GM23338 (cell line): ENCODE measurements at places on chromosomes 6 and 20.
A peak's percentile ranks its signal among the peaks of the same experiment; 100 is the strongest.

DNA sequence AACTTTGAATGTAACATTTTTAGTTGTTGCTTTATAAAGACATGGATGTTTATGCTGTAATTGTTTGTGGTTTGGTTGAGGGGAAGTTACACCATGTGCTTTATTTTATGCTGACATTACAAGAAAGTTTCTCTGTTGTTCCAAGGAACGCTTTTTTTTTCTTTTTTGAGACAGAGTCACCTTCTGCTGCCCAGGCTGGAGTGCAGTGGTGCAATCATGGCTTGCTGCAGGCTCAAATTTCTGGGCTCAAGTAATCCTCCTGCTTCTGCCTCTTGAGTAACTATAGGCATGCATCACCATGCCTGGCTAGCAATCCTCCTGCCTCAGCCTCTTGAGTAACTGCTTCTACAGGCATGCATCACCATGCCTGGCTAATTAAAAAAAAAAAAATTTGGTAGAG, 21.0 kb upstream of the IFNGR1 start:
- DNase-seq: no peak

- no peak for DNase-seq
These were observed 50.7 kb downstream of the TGM2 start for GRCh38 chr20:38114353-38114791.

DNA sequence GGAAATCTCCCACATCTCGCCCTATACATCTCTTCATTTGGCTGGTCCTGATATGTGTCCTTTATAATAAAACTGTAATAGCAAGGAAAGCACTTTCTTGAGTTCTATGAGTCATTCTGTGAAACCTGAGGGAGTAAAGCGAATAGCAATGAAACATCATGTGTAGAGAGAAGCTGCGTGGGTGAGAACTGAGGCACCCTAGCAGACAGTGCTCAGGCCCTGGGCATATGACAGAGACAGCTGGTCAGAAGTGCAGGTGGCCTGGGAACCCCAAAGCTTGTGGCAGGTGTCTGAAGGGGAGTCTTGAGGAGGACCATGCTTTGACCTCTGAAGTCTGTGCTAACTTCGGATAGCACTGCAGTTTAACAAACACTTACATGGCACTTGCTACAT, 1.3 kb upstream of the BLOC1S5 start:
- no peak for DNase-seq

DNA sequence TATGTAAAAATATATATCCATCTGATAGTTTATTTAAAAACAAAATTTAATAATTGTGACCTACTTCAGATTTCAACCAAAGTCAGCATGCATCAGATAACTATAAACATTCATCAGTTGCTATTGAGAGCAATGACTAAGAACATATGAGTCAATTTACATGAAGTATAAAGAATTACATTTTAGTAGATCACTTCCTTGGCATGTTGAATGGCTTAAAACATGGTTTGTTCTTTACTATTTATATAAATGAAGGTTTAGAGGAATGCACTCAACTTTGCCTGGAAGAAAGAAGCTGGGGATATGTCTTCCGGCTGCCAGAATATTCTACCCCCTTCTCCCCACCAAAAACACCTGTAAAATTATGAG, 6.4 kb upstream of the FAM217A start:
- no peak for DNase-seq

DNA sequence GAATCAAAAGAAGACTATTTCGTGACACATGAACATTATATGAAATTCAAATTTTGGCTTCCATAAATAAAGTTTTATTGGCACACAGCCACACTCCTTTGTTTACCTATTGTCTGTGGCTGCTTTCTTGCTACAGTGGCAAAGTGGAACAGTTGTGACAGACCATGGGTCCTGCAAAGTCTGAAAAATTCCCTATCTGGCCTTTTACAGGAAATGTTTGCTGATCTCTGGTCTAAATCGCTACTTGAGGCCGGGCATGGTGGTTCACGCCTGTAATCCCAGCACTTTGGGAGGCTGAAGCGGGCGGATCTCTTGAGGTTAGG, 23.1 kb upstream of the PREX1 start:
- DNase-seq: no peak

GRCh38 chr6:85747666-85748065, 105.0 kb upstream of the SYNCRIP start:
- DNase-seq: no peak

DNA sequence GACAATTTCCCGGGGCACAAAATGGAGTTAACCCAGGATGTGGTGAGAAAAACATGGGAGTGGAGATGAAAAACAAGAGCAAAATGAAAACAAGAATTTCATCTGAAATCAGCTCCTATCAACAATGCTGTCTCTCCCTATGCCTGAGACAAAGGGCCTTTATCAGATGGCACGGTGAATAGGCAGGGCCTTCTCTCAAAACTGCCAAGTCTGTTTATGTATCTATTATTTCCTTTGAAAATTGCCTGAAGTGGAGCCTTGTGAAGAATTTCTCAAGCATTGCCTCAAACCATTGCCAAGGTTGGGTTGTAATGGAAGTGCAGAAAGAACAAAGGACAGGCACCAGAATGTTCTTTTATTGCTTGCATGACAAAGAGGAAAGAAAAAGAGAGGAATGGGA, 74.7 kb downstream of the BTBD3 start:
- no peak for DNase-seq

- DNase-seq: no peak
These were observed 8.2 kb upstream of the LY86 start for GRCh38 chr6:6580225-6580856.

- DNase-seq: no peak
These were observed 704.4 kb upstream of the SLC35B3 start for GRCh38 chr6:9139746-9140145.

DNA sequence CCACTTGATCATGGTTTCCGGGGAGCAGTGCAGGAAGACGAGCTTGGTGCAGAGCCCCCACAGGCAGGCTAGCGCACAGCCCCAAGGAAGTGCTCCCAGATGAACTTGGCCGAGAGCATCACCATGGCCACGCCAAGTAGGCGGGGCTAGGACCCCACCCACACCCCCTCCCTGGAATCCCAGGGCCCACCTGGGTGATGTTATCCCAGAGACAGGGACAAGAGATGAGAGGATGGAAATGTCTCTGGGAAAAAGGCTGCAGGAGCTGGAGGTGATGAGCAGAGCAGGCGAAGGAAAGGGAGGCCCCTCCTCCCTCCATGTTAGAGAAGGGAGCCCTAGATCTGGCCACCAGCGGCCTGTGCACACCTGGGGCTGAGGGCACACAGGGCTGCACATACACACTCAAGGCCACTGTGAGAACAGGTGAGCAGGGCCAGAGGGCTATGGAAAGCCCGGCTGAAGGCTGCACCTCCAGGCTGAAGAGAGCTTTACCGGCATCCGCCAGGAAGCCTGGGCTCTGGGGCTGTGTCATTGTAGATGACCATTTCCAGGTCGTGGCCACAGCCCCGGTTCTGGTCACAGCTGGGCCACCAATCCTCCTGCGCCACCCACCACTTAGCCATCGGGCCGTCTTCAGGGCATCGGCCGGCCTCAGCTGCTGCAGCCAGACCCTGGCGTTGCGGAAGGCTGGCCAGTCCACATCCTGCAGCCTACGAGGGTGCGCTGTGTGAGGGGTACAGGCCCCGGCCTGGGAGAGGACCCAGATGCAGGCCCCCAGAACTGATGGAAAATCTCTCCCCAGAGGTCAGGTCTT, 24.9 kb downstream of the NPEPL1 start:
- no peak for DNase-seq

DNA sequence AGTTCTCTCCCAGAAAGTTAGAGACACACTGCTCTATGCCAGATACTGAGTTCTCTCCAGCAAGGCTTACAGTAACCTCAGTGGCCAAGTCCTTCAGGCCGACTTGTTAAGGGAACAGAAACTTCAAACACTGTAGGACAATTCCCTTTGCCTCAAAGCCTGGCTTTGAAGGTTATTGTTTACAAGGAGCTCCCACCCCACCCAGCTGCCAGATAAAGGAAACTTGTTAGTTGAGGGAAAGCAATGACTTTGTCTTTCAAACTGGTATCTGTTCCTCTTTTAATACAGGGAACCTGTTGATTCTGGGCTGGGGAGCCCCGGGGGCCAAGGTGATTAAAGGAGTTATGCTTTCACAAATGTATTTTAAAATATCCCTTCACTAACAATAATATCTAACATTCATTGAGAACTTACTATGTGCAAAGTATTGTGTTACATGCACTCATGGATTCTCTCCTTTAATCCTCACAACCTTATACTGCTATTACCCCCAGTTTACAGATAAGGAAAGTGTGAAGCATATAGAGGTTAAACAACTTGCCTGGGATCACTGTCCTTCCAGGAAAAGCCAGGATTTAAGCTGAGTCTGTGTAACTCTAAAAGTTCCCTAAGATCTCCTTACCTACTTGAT, 27.6 kb upstream of the CDKN1A start:
- no peak for DNase-seq

- DNase-seq: peak; percentile 73
These were observed 105.4 kb downstream of the PERP start for GRCh38 chr6:138001750-138002349.

GRCh38 chr20:62642666-62643520, 590 bp downstream of the SLCO4A1 start:
- peak; percentile 61 for DNase-seq

DNA sequence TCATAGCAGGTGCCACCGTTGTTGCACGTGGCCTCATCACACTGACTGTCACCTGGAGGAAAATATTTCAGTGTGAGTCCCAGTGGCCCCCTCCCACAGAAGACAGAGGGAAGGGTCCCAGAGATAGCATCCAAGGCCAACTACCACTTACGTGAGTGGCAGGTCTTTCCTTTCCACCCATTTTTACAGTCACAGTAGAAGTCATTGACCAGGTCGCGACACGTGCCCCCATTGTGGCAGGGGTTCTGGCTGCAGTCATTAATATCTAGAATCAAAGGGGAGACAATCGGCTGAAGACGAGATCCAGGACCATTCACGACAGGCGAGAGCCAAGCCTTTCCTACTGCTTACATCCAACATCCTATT, 28.6 kb downstream of the JAG1 start:
- DNase-seq: no peak

DNA sequence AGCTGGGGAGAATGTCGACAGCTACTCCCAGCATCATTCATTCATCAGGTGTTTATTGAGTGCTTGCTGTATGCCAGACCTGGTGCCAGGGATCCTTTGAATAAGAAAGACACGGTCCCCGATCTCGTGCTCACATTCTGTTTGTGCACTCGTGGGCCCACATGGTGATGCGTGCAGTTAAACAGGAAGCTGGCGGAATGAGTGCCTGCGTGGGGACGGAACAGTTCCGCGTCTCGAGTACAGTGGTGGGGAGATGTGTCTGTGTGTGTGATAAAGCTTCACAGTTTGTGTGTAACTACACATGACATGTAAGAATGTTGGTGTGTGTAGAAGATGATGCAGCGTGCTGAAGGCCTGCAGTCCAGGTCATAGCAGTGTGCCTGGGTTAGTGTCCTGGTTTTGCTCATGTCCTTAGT, 6.5 kb downstream of the RBM38 start:
- no peak for DNase-seq

GRCh38 chr20:8161264-8162071, 29.4 kb downstream of the PLCB1 start:
- no peak for DNase-seq

- peak; percentile 41 for DNase-seq
These were observed 1.3 kb upstream of the RING1 start for GRCh38 chr6:33206864-33207551.

GRCh38 chr6:39102071-39102820, 12.7 kb downstream of the SAYSD1 start:
- peak; percentile 92 for DNase-seq

DNA sequence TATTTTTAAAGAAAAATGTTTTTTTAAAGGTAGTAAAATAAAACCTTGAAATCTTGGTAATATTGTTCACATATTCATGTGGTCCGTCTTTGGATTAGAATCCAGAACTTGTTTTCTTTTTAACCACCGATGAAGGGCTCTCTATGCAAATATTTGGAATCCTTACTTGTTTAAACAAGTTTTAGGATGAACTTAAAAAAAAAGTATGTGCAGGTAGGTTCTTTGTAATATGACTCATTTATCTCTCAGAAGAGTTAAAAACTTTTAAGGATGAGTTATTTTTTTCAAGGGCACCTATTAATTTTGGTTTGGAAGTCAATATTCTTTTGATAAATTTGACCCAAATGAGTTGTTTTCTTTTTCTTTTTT, 8.9 kb downstream of the DSP start:
- no peak for DNase-seq

GRCh38 chr6:3400162-3400561, 56.7 kb downstream of the SLC22A23 start:
- DNase-seq: no peak

GRCh38 chr6:36155662-36156061, 25.3 kb downstream of the MAPK13 start:
- no peak for DNase-seq

DNA sequence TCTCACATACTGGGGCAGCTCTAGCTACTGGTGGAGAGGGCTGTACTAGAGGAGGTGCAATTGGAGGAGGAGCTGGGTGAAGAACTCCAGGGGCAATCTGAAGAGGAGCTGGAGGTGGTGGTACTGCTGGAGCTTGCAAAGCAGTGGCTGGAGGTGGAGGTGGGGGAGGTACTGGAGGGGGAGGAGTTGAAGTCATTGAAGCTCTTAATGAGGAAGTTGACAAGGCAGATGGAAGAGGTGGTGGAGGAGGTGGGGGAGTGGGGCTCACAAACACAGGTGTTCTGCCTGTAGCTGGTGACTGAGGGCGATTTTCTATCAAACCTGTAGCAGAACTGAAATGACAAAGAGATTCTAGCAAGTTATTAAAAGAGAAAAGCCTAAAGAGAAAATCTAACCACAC, 77.6 kb downstream of the WASF1 start:
- peak; percentile 17 for DNase-seq

GRCh38 chr6:14454473-14454775, 336.9 kb downstream of the CD83 start:
- no peak for DNase-seq

DNA sequence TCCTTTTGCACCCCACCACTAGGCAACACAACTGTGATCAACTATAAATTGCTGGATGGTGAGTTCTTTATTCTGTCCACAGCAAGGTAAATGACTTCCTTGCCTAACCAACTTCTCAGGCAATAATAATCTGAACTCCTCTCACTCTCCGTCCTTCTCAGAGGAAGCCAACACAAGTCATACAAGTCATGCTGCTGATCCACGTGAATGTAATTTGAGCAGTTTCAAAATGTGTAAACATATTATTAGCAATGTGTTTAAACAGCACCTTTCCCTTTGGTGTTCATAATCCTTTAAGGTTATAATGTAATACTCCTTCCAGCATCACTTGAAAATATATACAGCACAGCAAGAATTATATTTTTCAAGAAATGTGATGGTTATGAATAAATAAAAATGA, 127.9 kb downstream of the QRSL1 start:
- no peak for DNase-seq

GRCh38 chr6:133467231-133467981, 226.2 kb downstream of the EYA4 start:
- DNase-seq: no peak

GRCh38 chr6:125392682-125393081, 90.9 kb upstream of the HDDC2 start:
- DNase-seq: no peak

DNA sequence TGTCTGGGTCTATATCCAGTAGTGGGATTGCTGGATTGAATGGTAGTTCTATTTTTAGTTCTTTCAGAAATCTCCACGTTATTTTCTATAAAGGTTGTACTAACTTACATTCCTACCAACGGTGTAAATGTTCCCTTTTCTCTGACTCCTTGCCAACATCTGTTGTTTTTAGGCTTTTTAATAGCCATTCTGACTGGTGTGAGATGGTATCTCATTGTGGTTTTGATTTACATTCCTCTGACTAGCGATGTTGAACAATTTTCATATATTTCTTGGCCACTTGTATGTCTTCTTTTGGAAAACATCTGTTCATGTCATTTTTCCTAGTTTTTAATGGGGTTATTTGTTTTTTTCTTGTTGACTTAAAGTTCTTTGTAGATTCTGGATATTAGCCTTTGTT, 99.3 kb downstream of the BMP2 start:
- no peak for DNase-seq
